Central memory CD4-positive, alpha-beta T cell (primary cell): ENCODE measurements at places on chromosomes 3 and 15.

DNA sequence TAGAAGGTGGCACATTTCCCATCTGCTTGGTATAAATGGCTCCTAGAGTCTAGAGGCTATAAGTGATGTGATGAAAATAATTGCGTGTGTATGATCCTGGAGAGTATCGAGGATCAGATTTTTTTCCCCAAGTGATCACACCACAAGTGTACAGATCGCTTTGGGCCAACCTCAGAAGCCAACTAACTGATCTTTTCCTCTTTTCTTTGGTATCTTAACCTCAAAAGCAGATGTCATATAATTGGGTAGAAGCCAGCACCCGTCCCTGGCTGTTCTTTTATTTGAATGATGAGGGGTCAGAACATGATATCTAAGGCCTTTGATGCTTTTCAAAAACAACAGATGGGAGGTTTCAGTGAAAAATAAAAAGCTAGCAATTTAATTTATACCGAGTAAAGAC lies 3.3 kb downstream of the P2RY14 start:
- no peak for DNase-seq

- no peak for DNase-seq
Observed at GRCh38 chr3:11602239-11602840, 41.4 kb downstream of the VGLL4 start.

DNA sequence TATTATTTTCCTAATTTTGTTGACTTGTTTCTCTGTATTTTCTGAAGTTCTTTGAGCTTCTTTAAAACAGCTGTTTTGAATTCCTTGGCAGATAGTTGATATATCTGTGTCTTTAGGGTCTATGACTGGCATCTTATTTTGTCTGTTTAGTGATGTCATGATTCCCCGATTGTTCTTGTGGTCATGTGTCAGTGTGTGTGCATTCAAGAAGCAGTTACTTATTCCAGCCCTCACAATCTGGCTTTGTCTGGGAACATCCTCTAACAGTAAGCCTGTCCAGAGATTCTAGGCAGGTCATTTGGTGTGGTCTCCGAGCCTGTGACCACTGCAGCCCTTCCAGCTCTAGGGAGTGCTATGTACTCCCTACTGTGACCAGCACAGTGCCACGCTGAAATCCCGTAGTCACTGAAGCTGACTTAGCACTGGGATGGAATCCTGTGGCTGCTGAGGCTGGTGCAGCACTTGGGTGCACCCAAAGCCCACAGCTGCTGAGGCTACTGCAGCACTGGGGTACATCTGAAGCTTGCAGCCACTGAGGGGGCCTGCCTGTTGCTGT lies 6.7 kb downstream of the LNP1 start:
- DNase-seq = no peak

- no peak for DNase-seq
Observed at GRCh38 chr3:31486865-31487533, 45.7 kb upstream of the STT3B start.

GRCh38 chr3:177144922-177145321 lies 52.4 kb downstream of the TBL1XR1 start:
- peak; percentile 62 for DNase-seq

DNA sequence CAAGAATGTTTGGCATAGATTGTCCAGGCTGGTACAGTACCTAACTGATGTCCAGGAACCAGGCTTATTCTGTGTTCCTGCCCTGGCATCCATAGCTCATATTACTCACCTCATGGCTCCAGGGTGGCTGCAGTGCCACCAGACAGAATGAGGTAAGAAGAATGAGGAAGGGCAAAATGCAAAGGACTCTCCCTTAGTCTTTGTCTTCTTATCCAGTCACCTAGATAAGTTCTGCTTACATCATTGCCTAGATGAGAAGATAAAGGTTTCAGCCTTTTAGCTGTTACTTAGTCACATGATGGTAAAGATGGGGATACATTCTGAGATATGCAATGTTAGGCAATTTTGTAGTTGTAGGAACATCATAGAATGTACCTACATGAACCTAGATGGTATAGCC lies 45.8 kb downstream of the CHP1 start:
- no peak for DNase-seq

DNA sequence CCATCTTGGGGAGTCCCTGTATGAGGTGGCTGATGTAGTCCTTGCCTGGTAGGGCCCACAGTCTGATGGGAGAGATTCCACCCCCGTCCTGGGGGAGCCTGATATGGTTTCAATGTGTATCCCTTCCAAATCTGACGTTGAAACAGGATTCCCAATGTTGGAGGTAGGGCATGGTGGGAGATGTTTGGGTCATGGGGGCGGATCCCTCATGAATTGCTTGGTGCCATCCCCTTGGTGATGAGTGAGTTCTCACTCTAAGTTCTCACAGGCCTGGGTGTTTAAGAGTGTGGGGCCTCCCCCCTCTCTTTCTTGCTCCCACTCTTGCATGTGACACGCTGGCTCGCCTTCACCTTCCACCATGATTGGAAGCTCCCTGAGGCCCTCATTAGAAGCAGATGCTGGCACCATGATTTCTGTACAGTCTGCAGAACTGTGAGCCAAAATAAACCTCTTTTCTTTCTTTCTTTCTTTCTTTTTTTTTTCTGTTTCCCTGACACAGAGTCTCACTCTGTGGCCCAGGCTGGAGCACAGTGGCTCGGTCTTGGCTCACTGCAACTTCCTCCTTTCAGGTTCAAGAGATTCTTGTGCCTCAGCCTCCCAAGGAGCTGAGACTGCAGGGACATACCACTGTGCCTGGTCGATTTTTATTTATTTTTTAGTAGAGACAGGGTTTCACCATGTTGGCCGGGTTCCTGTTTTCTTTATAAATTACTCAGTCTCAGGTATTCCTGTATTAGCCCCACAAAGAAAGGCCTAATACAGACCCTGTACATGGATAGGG lies 28.6 kb downstream of the ITGA11 start:
- no peak for DNase-seq

- DNase-seq = no peak
Observed at GRCh38 chr15:41025393-41025792, 72.1 kb downstream of the CHAC1 start.

DNA sequence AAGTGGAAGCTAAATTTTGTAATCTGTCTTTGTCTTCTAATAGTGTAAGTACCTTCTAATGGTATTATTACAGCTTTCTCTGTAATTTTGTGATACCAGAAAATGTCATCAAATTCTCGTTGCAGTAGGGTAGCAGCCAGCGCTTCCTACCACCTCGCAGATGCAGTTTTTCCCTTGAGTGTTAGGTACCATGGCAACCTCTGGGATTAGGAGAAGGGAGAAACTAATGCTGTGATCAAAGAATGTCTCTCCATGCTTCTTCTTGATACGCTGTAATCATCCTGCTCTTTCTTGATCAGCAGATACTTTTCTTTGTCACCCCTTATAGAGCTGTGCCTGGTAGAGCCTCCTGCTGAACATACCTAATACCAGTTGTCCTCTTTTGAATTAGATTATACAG lies 27.7 kb downstream of the SRP14 start:
- no peak for DNase-seq

- no peak for DNase-seq
Observed at GRCh38 chr3:55884066-55884465, 397.0 kb upstream of the WNT5A start.

DNA sequence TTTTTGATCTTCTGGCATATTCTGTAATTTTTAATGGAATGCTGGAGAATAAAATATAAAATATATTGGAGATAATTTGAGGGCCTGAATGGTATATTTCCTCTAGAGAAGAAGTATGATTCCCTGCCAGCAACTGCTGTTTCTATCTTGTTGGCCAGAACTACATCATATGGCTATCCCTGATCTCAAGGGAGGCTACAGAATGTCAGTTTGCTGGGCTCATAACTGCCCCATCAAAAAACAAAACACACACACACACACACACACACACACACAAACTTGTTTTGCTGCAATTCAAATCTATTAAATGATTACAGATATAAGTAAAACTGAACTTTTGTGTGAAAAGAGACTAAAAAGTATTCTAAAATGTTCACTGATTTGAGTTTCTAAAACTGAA lies 51.0 kb downstream of the RASA2 start:
- DNase-seq = no peak

- no peak for DNase-seq
Observed at GRCh38 chr3:65854606-65855304, 184.0 kb downstream of the MAGI1 start.

DNA sequence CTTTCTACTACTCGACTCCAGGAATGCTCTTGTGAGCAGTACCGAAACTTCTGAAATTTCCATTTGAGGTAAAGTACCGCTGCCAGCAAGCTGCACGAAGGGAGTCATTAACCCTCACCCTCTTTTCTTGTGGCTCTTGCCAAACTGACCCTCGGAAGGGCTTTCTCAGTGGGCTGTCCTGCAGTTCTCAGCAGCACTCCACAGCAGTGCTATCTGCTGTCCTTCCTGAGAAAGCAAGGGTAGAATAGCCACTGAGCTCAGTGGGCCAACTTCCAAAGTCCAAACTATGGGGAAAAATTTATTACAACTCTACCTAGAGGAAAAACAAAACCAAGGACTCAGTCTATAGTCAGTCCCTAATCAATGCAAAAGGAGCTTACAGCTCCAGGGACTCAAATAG lies 38.5 kb upstream of the COL8A1 start:
- DNase-seq = no peak

DNA sequence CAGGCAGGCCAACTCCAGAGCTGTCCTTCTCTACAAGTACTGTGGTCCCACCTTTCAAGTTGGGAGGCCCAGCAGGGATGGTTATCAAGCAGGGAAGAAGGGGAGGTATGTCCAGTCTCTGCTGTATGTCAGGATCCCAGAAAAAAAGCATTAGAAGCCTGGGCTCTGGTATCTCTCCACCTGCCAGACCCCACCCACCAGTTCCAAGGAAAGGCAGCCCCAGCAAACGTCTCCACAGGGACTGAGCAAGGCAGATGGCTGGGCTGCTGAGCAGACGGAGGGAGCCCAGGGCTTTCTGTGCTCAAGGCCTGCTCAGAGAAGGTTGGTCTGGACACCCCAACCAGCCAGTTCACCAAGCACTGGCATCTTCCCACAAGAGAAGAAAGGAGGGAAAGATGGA lies 287.8 kb downstream of the XXYLT1 start:
- DNase-seq = no peak

GRCh38 chr3:105529456-105529855 lies 162.7 kb downstream of the ALCAM start:
- DNase-seq = no peak

GRCh38 chr3:40930756-40931155 lies 268.5 kb upstream of the CTNNB1 start:
- no peak for DNase-seq

DNA sequence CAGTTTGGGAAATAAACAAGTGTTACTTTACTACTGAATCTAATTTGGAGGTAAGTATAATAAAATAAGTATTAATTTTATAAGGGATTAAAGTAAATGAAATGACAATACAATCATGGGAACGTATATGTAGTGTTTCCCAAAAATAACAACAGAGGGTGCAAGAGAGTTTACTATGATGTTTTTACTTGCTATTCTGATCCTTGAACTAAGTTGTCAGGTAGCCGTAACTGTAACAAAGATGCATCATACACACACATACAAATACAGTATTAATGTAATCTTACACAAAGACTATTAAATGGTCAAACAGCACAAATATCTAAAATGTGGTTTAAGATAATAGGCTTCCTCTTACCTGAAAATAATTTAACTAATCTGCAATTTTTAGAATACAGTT lies 311.4 kb downstream of the TBC1D5 start:
- DNase-seq = no peak

GRCh38 chr3:40737343-40737742 lies 212.6 kb downstream of the ZNF621 start:
- DNase-seq = no peak

- DNase-seq = no peak
Observed at GRCh38 chr3:30020380-30020779, 586.0 kb upstream of the TGFBR2 start.

DNA sequence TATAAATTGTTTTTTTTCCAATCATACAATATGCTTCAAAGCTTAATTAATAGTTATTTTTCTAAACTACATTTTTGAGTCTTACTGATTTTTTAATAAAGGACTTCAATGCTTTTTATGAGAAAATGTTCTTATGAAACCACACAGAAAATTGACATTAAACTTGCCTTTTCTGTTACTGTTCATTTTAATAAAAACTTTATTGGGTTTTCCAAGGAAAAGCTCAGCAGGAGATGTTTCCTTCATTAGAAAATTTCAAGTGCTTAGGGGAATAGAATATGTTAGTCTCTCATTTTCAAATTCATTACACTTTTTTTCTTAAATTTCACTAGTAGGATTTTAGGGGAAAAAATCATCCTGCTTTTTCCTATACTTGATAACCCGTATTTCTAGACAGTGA lies 711.4 kb downstream of the DIPK2A start:
- DNase-seq = no peak

DNA sequence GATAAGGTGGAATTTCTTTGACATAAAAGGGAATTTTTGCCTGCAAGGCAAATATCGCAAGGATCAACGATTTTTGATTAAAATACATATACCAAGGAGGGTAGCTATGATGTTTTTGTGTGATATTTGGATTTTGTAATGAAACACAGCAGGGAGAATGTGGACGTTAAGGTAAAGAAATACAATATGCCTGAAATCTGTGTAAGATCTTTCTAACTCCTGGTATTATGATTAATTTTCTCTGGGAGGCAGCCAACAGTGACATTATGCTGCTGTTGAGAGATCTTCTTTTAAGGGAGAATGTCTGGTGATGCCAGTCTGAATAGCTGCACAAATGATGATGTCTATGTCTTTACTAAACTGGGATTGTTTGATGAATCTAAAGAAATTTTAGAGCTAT lies 972.2 kb downstream of the SQOR start:
- no peak for DNase-seq

DNA sequence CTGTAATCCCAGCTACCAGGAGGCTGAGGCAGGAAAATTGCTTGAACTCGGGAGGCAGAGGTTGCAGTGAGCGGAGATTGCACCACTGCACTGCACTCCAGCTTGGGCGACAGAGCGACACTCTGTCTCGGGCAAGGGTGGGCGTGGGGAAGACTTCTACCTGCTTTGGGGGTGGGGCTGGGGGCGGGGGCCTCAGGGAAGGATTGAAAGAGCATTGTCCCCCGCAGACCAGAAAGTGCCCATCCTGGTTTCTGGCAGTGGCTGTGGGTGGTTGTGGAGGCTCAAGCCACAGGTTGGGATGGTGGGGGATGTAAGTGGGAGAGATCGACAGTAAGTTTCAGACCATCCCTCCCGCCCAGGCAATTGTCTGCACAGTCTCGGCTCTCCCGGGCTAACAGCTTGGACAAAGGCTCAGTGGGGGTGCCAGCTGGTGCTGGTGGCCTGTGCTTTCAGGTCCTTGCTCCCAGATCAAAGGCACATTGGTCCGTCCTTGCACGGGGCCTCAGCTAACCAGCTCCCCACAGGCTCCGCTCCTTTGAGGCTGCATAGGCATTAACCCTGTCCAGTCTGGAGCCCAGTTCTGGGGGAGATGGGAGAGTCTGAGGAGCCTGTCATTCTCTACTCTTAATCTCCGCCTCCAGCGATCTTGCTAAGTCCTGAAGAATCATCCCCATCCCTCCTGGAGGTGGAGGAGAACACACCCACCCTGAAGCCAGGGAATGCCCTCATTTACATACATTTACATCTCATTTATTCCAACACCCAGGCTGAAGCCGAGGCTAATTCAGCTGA lies 8.6 kb downstream of the SCN5A start:
- DNase-seq = no peak

GRCh38 chr15:90769375-90769774 lies 52.2 kb downstream of the BLM start:
- DNase-seq = no peak

- DNase-seq = no peak
Observed at GRCh38 chr15:98567951-98568350, 80.4 kb upstream of the IGF1R start.

- DNase-seq = no peak
Observed at GRCh38 chr15:60519218-60519617, 40.3 kb upstream of the ICE2 start.
